ENCODE measurements at places on chromosomes 4 and X.

DNA sequence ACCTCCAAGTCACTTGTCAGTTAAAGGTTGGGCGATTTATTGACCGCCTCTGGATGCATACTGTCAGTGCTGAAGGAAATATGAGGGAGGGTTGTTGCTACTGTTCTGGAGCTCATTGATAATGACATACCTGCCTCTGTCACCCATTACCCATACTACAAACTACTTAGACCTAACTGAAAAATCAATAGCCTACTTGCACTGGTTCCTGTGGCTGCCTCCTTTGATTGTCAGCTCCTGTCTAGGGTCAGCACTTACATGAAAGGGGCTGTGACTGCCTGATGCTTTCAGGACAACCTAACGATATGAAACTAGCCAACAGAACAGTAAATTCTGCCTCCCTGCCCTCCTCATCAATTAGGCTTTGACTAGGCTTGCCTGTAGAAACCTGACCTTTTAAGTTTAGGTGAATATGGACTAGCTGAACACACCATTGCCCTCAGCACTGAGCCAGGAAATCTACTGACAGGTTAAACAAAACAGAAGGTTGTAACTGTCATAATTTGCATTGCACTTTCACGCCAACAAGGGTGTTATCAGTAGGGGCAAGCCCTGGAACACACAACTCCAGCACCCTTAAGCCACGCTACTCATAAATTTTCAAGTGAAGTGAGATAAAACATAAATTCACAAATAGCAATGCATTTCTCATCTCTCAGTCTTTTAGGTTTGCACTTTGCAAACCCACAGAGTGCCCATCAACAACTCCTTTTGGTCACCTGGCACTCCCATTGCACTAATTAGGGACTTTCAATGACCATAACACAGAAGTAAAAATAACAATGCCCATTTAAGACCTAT is 9.0 kb upstream of the MAB21L2 start:
- DNase-seq, result no peak

DNA sequence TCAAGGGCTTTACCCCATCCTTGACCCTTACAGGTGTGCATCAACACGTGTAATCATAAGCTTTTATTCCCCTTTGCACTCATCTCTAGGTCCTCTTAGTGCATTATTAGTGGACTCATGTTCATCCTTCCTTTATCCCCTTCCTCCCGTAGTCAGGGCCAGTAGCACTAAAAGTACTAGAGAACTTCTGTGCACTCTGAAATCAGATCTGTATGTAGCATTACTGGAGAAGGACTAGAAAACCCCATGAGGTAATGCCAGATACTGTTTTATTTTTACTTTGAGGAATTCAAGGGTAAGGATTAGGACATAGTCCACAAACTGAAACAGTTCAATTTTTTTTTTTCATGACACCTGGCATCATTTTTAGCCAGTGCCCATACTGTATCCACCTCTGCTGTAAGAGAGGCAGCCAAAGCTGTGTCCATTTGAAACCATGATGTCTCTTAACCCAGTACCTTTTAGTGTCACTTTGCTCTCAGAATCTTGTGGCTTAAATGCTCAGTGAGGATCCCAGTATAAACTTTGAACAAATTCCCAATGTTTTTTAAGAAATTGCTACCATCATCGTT is 134.7 kb downstream of the FNIP2 start:
- DNase-seq, result no peak

DNA sequence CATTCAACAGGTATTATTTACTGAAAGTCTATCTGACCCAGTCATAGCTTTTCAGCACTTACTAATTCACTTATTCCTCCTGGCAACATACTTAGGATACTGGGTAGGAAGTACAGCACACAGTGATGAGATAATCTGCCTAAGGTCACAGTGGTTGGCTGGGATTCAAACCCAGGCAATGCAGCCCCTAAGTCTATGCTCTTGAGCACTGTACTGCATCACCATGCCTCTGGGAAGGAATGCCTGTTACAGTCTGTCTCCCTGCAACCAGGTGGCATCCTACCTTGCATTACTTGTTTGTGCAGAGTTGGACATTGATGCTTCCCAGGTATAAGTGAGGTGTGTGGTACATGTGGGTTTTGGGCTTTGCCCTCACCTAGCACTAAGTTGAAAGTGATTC is 21.5 kb upstream of the LRAT start:
- DNase-seq, result no peak

DNA sequence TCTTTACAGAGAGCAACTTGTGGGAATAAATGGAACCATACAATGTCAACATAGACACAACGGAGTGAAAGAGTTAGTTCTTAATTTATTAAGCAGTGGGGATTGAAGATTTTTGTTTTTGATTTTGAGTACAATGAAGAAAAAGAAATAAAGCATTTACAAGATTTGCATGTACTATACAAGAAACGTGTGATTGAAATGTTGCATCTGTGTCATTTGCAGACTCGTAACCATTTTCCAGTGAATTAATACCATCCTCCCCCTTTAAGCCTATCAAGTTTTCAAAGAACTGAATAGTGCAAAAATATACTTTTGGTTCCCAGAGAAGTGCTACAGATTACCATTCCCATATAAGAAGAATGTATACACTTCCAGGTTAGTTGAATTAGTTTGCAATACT is 8.6 kb upstream of the KDR start:
- no peak for DNase-seq

DNA sequence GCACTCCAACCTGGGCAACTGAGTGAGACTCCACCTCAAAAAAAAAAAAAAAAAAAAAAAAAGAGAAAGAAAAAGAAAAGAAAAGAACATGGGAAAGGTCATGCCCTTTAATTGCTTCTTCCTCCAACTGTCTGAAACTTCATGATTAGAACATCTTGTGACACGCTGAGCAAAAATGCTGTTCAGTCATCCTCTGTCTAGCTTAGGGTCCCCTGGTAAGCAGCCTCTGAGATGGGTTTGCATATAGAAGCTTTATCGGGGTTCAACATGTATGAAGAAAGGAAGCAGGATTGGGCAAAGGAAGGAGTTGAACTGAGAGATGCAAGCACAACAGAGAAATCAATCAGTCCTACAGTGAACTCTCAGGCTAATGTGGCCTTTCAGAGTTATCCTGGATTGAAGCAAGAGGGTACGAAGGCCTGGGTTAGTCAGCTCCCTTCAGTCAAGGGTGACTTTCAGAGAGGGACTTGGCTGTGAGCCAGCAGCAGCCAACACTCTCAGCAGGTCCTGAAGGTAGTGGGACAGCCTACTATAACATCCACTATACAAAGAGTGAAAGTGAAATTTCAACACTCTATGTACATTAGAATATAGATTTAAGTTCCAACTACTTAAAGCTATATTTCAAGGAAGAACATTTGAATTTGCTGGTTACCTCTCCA is 11.4 kb downstream of the MAOB start:
- no peak for DNase-seq

DNA sequence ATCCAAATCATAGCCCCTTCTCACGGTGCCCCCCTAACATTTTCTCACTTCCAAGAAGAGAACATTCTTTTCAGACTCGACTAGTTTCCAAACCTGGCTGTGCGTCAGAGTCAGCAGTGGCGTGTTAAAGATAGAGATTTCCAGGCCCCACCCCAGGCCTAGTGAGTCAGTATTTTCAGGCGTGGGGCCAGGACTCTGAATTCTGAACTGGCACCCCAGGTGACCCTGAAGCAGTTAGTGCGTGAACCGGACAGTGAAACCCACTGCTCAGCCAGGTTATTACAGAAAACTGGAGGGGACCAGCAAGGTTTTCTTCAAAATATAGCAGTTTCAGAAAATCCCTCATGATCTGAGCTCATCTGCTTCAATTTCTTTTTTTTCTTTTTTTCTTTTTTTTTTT is 35.0 kb upstream of the BCOR start:
- DNase-seq, result peak; percentile 77

DNA sequence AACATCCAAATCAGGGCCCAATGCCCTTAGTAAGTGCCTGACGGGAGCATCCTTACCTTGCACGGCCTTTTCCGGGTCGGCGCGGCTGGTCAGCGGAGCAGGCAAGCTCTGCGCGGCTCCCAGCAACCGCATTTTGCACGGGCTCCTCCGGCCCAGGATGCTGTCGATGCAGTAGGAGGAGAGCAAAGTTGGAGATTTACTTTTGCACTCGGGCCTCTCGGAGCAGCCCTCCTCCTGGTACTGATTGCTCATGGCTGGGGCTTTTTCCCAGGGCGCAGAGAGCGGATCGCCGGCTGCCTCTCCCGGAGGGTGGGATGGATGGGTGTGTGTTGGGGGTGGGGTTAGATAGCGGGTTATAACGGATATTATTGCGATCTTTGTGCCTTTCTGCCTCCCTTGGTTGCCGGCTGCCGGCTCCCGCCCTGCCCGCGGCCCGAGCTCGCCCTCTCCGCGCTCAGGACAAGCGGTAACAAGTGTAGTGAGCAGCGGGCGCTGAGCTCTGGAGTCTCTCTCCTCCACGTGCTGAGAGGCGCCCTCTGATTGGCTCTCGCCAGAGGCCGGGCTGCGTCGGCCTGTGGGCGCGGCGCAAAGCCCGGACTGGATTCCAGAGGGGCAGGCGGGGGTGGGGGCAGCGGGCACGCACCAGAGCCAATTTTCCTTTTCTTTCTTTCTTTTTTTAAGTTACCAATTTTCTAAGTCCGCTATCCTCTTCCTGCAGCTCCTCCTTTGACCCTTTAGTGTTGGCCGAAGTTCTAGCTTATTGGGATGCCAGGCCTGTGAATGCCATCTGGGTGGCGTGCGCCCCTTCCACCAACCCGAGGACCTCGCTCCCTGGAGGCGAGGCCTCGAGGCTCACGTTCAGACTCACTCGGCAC is at the start of gene ARX:
ARX (minus strand) TSS at position 480 of the 875 bp plus-strand sequence; CDS start at position 252, 228 bp downstream.
- no peak for DNase-seq

DNA sequence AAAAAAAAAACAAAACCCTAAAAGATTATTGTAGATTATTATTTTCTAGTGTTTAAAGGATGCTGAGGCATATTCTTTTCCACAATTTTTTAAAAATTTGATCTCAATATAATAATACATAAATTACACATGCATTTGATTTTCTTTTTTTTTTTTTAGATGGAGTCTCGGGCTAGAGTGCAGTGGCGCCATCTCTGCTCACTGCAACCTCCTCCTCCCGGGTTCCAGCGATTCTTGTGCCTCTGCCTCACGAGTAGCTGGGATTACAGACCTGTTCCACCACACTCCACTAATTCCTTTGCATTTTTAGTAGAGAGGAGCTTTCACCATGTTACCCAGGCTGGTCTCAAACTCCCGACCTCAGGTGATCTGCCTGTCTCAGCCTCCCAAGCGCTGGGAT is 83.5 kb upstream of the TSPAN5 start:
- no peak for DNase-seq

GRCh38 chr4:38290366-38290765 is 330.2 kb downstream of the PTTG2 start:
- DNase-seq, result no peak

DNA sequence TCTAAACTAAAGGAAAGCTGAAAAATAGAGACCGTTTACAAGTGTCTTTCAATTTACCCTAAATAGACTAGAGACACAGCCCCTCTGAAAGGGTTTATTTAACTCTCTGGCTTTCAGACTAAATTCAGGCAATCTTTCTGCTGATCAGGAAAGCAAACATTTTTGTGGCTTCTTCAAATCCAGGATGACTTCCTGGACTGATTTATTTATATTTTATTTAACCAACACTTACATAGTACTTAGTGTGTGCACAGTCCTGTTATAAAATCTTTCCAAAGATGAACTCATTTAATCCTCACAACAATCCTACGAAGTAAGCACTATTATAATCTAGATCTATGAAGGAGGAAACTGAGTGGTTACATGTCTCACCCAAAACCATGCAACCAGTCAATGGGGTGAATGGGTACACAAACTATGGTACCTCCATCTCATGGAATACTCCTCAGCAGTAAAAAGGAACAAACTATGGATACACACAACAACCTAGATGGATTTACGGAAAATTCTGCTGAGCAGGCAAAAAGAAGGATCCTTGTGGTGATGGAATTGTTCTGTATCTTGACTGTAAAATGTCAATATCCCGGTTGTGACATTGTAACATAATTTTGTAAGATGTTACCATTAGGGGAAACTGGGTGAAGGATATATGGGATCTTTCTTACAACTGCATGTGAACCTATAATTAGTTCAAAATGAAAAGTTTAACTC is 64.1 kb upstream of the MAMLD1 start:
- no peak for DNase-seq

DNA sequence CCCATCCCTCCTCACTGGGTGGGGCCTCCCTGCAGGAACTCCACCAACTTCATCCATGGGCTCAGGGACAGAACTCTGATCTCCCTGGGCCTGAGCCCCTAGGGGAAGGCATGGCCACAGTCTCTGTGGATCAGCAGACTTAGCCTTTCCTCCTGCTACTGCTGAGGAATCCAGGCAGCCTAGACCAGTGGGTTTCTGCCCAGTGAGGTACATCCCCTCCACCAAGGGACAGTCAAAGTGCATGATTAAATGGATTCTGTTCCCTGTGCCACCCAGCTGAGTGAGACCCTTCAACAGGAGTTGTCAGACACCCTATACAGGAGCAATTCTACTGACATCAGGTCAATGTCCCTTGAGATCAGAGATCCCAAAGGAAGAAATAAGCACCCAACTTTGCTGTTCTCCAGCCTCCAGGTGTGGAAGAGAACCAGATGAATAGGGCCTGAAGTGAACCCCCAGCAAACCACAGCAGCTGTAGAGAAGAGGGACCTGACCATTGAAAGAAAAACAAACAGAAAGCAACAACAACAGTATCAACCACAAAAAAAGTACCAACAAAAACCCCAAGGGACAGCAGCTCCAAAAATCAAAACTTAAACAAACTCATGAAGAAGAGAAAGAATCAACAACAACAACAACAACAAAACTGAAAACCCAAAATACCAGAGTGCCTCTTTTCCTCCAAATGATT is 84.8 kb downstream of the CHIC1 start:
- no peak for DNase-seq

DNA sequence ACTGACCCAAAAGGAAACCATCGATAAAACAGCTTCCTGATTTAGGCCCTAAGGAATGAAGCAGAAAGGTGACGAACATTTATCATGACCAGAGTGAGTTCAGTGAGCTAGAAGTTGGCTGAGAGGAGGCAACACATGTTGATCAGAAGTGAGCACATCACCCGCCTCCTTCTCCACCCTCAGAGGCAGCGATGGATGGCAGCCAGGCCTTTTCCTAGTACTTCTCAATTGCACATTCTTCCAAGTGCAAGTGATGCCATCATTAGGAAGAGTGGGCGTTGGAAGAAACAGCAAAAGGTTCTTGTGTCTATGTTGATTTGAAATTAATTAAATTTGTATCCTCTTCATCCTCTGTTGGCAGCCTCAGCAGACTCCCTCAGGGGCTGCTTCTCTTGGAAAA is 51.7 kb downstream of the TMEM154 start:
- DNase-seq, result no peak

DNA sequence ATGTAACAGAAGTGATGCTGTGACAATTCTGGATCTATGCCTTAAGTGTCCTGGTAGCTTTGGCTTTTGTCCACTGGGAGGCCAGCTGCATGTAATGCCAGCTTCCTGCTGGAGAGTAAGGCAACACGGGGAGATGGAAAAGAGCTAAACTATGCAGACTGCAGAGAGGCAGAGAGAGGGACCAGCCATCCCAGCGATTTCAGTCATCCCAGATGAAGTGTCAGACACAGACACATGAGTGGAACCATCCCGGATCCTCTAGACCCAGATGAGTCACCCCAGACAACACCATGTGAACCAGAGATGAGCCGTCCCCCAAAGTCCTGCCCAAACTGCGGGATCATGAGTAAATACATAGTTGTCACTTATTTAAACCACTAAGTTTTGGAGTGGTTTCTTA is 14.6 kb downstream of the SRPX start:
- no peak for DNase-seq
